ENCODE measurements at places on chromosomes 7 and 10.

DNA sequence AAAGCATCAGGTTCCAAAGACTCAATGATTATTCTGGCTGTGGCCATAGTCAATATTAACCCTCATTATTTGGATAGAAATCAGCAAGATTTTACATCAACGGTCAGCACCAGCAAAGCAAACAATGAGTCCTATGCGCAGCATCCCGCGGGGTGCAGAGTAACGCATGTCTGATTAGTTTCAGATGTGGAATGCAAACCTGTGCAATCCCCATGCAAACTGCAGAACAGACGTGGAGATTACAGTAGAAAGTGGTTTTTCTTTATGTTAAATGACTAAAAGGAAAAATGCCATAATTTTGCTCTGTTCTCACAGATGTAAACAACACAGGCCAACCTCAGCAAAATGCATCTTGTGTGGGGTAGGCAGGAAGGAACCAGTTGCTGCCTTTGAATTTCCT, 258.1 kb upstream of the GRB10 start:
- DNase-seq, result no peak

DNA sequence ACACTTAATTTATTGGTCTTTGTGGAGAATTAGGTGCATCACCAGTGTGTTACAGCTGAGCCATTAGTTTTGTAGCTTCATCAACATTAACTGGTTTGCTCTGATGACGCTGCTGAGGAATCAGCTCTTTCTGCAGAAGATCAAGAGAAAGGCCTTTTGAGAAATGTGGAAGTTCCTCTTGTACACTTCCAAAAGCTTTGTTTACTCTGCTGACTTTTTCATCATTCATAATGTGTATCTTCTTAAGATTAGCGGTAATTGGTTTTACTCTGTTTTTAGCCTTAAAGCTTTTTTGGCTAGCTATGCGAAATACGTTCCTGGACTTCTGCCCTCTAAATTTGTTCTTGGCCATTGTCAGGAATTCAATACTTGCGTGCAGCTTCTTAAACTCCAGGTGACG, 8.2 kb upstream of the PHYH start:
- DNase-seq, result no peak

GRCh38 chr7:75946207-75946855, 31.4 kb downstream of the POR start:
- no peak for DNase-seq

DNA sequence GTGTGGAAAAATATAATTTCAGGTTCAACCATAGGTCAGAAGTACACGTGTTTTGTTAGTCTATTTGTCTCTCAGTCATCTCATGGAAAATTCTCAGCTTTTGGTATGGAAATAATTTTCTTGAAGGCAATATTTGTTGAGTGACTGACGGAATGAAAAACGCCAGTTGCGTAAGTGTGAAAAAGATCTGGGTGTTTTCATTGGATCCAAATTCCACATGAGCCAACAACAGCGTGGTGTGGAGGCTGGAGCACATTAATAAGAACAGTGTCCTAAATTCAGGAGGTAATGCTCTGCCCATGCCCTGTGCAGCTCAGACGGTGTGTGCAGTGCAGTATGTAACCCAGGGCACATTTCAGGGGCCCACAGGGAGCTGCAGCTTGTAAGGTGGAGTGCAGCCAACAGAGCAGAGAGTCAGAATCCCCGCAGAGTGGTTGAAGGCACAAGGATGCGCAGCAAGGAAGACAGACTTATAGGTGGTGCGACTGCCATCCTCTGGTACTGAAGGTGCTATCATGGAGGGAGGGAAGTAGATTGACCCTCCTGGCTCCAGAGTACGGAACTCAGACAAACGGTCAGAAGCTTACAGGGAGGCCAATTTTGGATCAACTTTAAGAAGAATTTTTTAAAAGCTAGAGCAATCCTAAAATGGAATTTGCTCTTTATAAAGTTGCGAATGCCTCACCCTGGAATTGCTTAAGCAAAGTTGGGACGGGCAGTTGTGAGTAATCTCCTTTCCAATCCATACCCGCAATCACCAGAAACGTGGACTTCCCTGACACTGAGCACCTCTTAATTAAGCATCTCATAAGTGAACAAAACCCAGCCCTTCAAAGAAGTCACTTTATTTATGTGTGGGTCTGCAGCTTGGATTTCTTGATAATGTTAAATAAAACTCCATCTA, 38.0 kb downstream of the EGFR start:
- DNase-seq, result no peak

- no peak for DNase-seq
Measured at GRCh38 chr7:25495342-25496250, 267.3 kb upstream of the NPVF start.

DNA sequence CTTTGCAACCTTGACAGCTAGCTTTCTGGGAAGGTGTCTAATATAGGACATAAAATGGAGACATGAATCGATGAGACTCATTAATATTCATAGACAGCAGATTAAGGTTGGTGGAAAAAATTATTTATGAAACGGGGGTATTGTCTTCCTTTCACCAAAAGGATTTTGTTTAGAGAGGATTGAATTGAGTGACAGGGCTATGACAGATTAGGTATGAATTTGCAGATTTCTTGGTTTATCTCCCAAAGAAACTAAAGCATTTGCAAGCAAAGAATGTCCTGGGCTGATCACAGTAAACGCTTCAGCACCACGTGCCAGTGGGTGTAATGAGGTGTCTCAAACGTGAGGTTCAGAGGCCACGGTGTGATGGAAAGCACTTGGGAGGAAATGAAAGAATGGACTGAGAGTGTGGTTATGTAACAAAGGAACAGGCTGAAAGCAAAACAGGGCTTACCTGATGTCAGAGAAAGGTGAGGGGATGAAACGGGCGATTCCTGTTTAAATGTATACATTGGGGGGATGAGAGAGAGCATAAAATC, 329.2 kb upstream of the NPVF start:
- DNase-seq, result no peak

- DNase-seq, result no peak
Measured at GRCh38 chr10:15494850-15495506, 123.9 kb upstream of the FAM171A1 start.

DNA sequence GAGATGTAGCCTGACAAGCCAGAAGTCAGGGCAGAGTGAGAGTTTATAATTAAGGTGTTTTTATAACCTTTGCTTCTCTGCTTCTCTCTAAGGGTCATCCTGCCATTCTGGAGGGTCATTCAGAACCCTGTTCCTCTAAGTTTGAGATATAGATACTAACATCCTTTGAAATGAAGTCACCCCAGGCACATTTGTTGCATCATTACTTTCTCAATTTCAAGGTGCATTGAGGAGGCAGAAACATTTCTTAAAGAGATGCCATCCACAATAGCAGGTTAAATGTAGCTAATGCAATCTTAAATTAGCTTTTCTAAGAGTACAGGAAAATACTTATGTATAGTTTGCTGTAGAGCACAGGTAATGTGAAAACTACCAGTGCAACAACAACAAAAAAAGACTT, 106.4 kb downstream of the LRRC4 start:
- DNase-seq, result no peak

- DNase-seq, result no peak
Measured at GRCh38 chr10:56547163-56547562, 186.1 kb upstream of the ZWINT start.

- DNase-seq, result no peak
Measured at GRCh38 chr10:4527281-4527970, 298.6 kb upstream of the AKR1E2 start.

- DNase-seq, result no peak
Measured at GRCh38 chr7:31794851-31795344, 107.9 kb downstream of the PPP1R17 start.

DNA sequence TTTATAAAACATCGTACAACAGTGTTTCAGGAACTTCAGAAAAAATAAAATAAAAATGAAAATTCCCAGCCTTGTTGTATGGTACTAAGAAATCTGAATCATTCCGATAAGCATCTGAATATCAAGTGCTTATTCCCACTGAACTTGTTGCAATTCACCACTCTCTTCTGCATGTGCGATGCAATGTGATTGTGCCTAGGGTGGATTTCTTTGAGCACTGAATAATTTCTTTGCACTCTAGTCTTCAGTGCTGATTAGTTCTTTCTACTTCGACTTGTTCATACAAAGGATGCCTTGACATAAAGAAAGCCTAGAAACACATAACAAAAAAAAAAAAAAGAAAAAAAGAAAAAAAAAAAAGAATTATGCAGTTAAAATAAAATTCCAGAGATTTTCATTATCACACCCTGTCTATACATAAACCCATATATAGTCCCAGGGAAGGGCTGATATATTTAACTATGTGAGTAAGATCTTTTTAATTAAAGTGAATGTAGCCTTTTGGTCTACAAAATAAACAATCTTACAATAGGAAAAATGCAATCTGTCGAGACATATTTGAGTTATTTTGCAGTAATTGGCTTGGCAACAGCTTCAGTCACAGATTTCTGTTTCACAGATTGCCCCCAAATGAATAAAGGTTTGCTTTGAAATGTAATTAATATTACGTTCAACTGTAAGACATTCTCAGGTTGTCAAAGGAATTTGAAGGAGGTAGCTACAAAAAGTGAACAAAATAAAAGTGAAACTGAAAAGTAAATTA, 1118.9 kb upstream of the CELF2 start:
- no peak for DNase-seq

DNA sequence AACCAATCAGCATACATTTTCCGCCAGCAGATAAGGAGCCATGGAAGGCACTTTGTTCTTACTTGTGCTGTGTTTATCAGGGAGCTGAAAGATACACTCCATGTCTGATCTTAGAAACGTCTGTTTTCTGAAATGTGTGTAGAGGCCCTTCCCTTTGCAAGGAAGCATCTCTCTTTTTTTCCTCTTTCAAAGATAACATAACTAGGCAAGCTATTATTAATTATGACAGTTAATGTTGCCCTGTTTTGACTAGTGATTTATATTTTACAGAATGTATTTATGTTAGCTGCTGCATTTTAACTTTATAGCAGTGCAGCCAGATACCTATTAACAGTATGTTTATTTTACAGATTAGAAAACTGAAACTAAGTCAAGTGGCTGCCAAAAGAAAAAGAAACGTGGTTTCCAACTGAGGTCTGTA, 683.2 kb upstream of the IGFBP3 start:
- DNase-seq, result no peak

GRCh38 chr7:141042222-141043193, 27.8 kb upstream of the MRPS33 start:
- no peak for DNase-seq

DNA sequence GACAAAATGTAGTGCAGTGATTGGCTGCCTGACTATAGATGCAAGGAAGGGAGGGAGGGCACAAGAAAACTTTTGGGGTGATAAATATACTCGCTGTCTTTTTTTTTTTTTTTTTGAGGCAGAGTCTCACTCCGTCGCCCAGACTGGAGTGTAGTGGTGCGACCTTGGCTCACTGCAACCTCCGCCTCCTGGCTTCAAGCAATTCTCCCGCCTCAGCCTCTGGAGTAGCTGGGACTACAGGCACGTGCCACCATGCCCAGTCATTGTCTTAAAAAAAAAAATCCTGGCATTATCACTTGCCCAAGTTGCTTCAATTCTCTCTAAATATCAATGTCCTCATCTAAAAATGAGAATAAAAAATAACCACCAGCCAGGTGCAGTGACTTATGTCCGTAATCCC, 7.6 kb upstream of the FZD9 start:
- DNase-seq, result no peak

DNA sequence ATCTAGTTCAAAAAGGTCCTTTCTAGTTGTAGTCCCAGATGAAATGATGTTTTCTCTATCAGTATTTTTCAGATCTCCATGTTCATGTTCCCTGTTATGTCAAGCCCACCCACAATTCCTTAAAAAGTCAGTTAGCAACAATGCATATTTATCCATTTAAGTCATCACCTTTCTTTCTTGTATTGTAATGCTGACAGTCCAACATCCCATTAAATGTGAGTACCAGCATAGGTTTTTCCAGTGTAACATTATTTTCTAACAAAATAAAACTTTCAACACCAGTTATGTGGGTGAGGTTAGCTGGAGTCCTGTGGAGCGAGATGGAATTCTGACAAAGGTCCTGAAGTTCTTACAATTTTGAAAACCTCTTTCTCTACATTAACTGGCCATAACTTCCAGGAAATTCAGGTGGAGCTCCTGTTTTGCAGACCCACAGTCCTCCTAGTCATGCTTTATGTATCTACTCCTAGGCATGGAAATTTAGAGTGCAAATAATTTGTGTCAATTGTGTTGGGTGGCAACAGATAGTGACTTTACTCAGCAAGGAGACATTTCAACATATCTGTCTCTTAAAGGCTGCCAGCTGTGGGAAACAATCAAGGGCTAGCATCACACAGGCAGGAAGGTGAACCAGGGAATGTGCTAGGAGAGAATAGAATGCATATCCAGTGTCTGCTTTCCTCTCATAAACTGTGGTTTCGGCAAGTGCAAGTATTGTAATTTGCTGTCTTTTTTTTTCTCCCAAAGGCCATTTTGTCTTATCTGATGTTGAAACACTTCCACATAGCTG, 162.6 kb downstream of the MTERF1 start:
- no peak for DNase-seq

DNA sequence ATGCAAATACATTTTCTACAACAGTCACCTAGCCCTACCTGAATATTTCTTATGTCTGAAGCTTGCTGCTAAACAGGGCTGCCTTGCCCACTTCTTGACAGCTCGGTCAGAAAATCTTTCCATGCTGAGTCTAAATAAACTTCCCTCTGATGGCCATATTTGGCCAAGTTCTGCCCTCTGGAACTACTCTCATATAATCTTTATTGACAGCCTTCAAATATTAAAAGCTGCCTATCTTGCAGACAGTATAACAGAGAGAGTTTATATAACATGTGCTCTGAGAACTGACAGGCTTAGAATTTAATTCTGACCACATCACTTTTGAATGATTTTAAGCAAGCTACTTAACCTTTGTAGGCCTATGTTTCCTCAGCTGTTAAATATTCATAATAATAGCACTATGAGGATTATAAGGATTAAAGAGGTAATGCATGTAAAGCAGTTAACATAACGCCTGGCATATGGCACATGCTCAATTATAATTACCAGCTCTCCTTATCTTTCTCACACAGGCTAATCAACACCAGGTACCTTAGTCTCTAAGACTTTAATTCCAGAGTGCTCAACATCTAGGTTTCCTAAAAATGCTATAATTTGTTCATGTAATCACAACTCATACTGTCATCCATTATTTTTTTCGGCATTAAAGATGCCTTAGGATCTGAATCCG, 334.1 kb downstream of the HPSE2 start:
- no peak for DNase-seq

DNA sequence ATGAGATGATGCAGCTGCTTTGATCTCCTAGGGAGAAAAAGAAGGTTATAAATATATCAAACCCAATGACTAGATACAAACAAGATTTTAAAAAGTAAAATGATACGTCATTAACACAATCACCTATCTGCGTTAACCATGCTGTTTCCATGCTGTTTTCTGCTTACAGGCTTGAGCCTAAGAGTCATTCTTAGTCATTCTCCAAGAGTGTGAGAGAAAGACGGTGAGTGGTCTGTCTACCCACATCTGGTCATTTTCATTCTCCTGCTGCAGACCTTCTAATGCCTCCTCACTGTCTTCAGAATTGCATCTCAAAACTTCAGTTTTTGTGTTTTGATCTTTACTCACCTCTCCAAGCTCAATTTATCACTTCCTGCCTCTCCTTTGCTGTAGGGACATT, 98.0 kb upstream of the ELMO1 start:
- no peak for DNase-seq

- DNase-seq, result no peak
Measured at GRCh38 chr10:106992055-106992454, 172.5 kb downstream of the SORCS1 start.
